NCI-H1092 treated with DMSO at 0.1 percent for 48 hours (cell line): ENCODE measurements at places on chromosomes 1 and 21.

DNA sequence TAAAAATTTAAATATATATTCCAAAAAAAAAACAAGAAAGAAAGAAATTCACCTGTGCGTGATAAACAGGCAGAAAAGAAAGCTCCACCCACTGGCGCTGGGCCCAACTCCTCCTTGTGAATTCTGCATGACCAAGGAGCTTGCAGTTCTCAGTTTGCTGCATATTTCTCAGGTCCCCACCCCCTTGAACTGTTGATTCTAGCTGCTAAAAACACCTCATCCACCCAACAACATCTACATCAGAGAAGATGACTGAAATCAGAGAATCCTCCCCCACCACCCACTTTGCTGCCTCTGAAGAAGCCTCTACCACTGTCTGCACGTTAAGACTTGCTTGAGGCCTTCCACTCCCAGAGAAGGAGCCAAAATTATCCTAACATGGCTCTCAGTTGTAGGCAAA is 104.8 kb downstream of the RGS2 start:
- DNase-seq, result no peak

DNA sequence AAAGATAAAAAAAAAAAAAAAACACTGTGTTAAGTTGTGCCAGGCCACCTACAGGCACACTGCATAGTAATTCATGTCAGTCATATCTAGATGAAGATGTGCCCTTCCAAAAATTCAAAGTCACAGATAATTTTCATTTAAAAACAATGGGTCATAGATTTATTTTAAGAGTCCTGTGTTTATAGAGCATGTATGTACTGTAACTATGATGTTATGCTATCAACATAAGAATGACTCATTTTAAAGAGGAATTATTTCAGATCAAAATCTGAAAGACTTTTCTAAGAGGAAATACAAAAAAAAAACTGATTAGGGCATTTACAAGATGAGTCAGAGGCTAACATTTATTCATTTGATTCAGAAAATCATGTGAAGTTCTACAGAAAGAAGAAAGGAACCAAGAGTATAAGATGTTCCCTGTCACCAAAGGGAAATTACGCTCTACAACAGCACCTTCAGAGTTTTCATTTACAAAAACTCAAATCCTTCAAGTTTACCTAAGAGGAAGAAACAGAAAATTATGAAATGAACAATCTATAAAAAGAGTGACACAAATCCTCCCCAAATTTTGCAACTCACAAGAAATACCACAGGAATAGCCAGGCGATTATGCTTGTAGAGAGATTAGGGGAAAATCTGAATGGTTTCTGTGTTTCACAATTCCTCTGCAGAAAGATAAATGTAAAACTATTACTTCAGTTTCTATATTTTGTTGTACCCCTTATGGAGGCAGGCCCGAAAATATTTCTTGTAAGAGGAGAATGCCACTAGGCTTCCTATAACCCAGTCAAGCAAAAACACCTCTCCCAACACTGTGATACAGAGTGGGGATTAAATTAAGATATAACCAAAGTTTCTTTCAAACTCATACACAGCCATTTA is 13.8 kb downstream of the TP53BP2 start:
- no peak for DNase-seq

DNA sequence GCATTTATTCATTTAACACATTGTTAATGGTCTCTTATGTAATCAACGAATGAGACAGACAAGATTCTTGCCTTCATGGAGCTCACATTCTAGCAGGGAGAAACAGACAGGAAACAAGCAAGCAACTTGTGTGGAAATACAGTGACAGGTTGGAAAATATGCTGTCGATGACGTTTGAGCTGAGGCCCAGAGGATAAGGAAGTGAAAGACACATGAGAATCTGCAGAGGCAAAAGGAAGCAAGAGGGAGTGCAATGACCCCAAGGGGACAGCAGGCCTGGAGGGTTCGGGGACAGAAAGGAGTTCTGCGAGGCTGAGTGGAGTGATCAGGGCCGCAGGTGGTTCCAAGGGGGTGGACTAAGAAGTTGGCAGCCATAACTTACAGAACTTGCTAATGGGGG is 60.6 kb upstream of the AKT3 start:
- DNase-seq, result no peak

DNA sequence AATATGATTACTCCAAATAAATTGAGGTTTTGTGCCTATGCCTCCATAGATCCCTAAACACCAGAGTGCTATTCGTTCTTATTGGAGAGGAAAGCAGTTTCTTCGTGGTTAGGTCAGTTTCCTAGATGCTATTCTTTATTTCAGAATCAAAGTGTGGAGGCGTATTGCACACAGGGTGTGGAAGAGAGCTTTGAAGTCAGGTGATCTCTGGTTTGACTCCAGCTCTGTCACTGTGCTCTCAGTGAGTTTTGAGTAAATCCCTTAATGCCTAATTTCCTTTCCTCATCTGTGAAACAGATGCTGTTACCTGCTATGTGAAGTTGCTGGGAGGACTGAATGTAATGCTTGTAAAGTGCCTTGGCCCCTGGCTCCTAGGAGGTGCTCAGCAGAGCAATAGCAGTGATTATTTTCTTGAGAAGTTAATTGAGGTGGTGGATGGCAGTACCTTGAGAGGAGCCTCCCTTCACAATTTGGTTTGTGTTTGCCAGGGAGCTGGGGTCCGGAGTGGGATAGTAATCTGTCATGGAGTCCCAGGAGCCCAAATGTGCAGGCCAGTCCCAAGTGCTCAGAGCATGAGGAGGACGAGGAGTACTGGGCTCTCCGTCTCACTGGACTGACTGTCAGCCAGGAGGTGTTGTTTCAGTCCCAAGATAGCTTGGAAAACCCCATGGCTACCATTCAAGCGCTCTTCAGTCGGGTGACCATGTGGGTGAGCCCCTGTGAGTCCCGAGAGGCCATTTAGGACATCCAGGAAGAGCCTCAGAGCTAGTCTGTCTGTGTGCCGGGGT is 14.9 kb downstream of the NTPCR start:
- no peak for DNase-seq

DNA sequence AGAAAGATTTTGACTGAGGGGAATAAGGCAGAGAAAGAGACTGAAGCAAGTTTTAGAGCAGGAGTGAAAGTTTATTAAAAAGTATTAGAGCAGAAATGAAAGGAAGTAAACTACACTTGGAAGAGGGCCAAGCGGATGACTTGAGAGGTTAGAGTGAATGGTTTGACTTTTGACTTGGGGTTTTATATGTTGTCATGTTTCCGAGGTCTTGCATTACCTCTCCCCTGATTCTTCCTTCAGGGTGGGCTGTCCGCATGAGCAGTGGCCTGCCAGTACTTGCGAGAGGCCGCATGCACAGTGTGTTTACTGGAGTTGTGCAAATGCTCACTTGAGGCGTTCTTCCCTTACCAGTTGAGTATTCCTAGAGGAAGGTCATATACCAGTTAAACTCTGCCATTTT is 13.0 kb upstream of the DENND2D start:
- DNase-seq, result no peak

GRCh38 chr21:44498280-44499210 is 41.5 kb downstream of the KRTAP10-1 start:
- DNase-seq, result peak; percentile 26

GRCh38 chr1:12435639-12436344 is 182.2 kb downstream of the DHRS3 start:
- no peak for DNase-seq

- no peak for DNase-seq
These were observed 176.7 kb downstream of the LYPLAL1 start for GRCh38 chr1:219350172-219350931.

DNA sequence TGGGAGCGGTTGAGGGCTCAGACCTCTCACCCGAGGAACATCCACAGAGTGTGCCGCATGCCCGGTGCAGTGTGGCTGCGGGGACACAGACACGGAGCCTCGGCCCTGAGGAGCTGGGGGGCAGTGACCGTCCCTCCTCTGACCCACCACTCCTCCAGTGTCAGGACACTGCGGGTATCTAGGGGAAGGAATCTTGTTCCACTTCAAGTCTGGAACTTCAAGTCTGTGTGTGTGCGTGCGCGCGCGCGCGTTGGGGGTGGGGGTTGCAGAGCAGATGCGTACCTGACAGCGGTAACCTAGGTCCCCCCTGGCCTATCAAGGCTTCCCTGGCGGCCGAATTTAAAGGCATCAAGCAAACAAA is 17.3 kb downstream of the PCSK9 start:
- DNase-seq, result no peak

- no peak for DNase-seq
These were observed 9.9 kb upstream of the KLF18 start for GRCh38 chr1:44151332-44151731.

DNA sequence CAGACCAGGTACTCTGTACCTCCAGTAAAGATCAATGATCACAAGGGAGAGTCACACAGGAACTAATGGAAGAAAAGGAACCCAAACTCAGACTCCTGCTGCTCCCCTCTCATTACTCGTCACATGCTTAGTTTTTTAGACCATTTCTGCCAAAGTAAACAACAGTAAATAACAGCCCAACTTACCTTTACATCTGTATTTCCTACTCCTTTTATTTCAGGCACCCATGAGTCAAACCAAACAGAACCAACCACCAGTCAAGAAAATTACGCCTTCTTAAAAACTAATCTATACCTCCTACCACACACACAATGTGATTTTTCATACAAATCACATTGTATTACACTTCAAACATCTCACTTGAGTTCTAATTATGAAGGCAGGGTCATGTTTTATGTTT is 61.4 kb upstream of the HTR1D start:
- no peak for DNase-seq

GRCh38 chr1:3558036-3558726 is 53.1 kb downstream of the MEGF6 start:
- DNase-seq, result no peak
